ENCODE measurements at places on chromosomes 12 and 14.

GRCh38 chr12:106093246-106093645, 45.5 kb downstream of the NUAK1 start:
- no peak for DNase-seq

DNA sequence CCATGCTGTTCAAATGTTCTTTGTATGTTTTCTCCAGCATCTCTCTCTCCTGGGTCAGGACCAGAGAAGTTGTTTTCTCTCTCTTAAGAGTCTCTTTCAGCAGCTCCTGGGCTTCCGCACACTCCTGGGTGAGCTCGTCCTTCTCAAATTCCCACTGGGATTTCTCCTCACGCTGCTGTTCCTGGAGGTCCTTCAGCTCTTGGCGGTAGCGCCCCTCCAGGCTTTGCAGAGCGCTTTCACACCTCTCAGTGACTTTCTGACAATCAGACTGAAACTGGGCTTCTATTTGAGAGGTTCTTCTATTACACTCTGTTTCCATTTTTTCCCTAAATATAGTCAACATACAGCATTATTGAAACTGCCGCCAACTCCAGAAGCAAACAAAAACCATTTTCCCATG, 72.7 kb downstream of the NIN start:
- no peak for DNase-seq

DNA sequence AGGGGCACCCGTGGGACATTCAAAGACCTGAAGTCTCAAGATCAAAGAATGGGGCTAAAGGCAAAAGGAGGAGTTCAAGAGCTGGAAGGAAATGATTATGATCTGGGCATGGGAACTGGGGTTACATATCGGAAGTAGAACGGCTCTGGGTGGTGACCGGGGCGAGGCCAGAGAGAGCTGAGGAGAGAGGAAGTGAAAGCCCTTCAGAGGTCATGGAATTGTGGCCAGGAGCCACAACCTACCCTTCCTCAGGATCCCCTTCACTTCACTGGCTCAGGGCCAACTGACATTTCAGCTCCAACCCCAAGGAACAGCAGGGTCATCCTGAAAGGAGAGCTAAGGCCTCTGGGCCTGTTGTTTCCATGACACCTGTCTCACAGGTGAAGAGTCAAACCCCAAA, 57.8 kb downstream of the GALNT16 start:
- DNase-seq: no peak

GRCh38 chr12:59040656-59041055, 120.4 kb upstream of the LRIG3 start:
- no peak for DNase-seq

DNA sequence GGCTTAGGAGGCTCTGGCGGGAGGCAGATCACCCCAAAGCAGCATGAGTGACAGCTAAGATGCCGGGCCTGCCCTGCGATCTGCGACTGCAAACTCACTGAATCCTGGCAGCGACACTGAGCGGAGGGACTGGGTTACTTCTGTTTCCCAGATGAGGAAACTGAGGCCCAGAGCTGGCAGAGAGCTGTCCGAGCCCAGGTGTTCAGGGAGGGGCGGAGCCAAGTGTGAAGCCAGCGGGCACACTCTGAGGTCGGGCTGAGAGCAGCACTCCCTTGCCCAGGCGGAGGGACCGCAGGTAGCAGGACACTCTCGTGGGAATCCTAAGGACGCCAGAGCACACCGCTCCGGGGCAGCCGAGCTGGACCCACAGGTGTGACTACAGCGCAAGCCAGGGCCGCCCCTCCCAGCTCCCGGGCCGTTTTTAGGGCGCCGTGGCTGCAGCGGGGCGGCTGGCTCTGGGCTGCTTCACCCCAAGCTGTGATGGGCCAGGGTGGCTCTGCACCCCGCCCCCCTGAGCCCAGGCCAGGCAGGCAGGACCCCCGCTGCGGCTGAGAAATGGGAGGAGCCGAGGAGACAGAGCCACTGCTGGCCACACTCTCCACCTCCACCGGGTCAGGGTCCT, 27.4 kb downstream of the MMP17 start:
- DNase-seq: no peak

DNA sequence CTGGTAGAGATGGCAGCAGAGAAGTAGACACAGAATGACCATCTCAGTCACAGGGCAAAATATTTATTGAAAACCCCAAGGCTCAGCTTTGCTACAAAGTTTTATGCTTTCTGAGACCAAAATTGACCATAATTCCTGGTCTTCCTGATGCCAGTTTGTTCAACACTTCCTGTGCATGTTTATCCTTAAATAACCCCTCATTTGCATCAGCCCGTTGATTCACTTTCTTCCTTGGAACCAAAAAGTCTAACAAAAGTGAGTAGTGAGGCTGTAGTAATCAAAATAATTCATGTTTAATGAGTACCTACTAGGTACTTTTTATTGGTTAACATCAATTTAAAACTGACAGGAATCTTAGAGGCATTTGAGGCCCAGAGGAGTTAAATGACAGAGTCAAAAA, 51.7 kb downstream of the TRHDE start:
- DNase-seq: no peak

DNA sequence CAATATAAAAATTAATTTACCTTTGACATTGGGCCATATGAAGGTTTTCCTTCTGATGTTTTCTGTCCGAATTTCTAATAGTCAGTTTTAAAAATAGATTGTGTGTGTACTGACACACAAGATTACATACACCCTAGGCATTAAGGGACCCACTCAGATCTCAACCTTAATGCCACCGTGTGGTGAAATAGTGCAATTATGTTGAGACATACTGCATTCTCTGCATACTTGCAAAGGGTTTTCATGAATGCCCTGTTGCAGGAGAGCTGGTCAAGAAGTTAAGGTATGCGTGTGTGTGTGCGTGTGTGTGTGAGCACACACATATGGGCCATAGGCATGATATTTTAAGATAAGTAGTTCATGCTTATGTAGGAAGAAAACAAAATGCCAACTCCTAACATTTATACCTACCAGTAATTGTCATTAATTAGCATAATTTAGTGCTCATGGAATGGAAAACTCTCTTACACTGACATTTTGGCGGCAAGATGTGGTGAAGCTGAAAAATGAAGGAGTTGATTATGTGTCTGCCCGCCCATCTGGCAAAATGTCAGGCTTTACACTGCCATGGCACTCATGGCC, 58.8 kb downstream of the PIK3C2G start:
- DNase-seq: no peak

Measured in H1 (cell line).